ENCODE measurements at places on chromosomes 7 and 10.

DNA sequence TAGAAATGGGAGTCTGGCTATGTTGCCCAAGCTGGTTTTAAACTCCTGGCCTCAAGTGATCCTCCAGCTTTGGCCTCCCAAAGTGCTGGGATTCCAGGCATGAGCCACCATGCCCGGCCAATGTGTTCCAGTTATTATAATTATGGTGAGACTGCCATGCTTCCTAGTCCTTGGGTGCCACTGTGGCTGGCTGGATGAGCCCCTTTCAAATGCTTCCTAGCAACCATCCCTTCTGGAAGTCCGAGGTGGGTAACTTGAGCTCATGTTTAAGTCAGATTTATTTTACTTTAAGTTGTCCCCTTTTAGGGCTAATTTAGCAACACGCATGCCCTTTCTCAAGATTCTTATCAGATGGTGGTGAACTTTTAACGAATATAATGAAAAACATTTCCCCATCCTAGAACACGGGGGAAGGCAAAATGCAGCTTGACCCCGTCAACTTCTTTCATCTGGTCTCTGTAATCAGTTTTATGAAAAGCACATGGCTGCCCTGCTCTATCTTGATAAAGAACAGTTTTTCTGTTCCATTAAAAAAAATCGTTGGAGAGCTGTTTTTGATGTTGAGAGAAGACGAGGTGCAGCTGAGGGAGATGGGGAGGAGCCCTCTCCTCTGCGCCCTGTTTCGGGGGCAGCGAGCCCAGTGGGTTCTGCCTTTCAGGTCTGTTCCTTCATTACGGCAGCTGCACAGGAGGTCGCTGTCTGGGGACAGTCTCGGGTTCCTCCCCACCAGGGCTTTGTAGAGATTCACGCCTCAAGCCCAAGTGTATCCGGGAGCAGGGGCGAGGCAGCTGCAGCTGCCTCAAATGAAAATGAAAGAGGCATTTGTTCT, 61.0 kb upstream of the MKI67 start:
- no peak for DNase-seq

DNA sequence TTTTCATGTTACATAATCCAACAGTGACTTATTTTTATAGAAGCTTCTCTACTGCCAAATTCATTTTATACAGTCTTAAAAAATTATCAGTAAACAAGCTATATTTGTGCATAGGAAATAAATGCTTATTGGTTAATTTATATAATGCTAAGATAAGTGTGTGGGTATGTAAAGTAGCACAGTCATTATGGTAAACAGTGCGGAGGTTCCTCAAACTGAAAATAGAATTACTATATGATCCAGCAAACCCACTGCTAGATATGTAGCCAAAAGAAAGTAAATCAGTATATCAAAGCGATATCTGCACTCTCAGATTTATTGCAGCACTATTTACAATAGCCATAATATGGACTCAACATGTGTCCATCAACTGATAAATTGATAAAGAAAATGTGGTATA, 71.1 kb downstream of the ATRNL1 start:
- no peak for DNase-seq

DNA sequence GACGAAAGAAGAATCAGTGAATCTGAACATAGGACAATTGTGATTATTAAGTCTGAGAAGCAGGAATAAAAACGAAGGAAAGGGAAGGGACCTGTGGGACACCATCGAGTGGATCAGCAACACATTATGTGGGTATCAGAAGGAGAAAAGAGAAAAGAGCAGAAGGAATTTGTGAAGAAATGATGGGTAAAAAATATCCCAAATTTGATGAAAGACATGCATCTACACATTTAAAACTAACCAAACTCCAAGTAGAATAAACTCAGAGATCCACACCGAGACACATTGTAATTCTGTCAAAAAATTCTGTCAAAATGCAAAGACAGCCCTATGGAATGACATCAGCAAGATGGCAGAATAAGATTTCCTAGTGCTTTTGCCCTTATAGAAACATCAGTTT, 171.1 kb downstream of the ITGB1 start:
- DNase-seq = no peak

GRCh38 chr10:92284112-92284704, 6.7 kb downstream of the CPEB3 start:
- no peak for DNase-seq

DNA sequence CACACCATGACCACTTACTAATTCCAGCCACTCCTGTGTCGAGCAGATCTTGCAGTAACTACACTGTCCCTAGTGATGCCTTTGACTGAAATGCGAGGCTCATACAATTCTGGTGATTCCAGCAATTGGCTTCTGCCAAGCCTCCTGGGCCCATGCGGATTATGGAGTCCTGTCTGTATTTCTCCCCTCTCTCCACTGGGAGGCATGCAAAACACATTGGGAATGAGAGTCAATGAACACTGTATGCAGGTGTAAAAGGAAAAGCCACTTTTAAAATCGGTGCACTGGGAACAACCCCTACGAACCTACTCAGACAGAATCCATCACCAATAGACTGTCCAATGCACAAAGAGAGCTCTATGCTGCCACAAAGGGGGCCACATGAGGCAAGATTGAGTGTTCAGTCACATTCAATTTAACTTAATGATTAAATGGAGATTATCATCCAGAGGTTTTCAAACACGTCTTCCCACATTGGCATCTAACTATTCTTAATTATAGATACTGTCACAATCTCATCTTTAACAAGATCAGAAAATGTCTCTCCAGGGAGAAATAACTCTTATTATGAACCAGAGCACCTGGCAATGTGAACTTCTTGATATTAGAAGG, 550.6 kb downstream of the GLRX3 start:
- DNase-seq = no peak

- no peak for DNase-seq
These were observed 14.7 kb downstream of the ESYT2 start for GRCh38 chr7:158814637-158815036.

- no peak for DNase-seq
These were observed 922 bp downstream of the CXCL12 start for GRCh38 chr10:44383749-44384600.

GRCh38 chr7:132240821-132241422, 335.3 kb downstream of the PLXNA4 start:
- DNase-seq = no peak

DNA sequence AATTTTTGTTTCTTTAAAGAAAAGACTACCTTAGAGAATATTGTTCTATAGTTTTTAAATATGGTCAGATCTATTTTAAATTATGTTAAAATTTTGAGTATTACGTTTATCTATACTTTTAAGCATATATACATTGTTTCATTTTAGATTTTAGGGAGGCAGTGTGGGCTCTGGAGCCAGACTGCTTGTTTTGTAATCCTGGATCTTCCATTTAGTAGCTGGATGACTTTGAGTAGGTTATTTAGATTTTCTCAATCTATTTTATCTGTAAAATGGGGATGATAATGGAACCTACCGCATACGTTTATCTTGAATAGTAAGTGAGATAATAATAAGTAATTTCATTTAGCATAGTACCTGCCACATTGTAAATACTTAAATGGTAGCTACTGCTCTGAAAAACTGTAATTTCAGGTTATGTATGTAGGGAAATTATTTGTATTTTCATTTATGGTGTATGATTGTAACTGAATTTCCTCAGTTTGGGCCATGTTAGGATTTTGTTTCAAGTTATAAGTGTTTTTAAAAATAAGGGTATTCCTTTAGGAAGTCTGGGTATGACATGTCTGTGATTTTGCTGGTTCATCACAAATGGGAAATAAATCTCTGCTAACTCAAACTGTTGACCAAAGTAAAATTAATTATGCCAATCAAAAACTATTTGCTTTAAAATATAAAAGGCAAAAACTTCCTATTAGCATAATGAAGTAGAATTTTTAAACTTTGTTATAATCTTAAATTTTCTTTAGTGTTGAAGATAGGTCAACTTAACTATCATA, 6.5 kb downstream of the PTEN start:
- no peak for DNase-seq

DNA sequence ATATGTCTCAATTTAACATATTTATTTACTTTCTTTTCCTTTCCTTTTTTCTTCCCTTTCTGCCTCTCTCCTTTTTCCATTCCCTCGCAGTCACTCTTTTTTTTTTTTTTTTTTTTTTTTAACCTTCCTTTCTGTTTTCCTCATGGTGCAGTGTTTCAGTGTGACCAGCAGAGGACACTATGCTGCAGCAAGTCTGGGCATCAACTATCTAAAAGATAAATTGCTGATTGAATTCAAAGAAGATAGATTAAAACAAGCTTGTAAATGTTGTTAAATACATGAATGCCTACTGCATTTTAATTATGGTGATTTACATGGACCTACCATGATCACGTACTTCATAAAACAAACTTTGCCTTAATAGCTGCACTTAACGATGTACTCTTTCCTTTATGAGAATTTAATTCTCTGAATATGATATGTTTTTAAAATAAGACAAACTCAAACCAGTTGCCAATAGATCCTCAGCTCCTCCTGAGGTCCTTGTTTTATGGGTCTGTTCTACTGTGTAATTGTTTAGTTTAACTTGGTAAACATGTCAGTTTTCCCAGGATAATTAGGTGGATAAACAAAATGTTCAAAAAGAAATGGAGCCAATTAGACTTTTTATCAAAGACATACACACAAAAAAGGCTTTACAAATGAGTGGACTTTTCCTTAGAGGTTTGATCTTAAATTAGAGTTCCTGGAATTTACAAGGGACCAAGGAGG, 101.0 kb upstream of the AGR3 start:
- DNase-seq = peak; percentile 25

DNA sequence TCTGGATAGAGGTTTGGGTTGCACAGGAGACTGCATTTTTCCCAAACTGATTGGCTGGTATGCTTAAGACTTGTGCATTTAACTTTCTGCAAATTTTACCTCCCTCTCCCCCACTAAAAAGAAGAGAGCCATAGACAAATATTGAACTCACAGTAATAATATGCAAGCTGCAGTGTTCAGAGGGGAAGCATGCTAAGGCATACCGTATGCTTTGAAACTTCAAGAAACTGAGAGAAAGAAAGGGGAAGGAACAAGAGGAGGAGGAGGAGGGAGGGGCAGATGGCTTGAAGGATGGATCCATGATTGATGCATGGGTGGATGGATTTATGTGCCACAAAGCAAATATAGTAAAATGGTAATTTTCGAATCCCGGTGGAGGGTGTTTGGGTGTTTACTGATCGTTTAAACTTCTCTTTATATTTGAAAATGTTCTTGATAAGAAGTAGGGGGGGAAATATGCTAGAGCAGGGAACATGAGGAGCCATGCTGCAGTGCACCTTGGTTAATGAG, 7.8 kb upstream of the KLF6 start:
- DNase-seq = no peak

DNA sequence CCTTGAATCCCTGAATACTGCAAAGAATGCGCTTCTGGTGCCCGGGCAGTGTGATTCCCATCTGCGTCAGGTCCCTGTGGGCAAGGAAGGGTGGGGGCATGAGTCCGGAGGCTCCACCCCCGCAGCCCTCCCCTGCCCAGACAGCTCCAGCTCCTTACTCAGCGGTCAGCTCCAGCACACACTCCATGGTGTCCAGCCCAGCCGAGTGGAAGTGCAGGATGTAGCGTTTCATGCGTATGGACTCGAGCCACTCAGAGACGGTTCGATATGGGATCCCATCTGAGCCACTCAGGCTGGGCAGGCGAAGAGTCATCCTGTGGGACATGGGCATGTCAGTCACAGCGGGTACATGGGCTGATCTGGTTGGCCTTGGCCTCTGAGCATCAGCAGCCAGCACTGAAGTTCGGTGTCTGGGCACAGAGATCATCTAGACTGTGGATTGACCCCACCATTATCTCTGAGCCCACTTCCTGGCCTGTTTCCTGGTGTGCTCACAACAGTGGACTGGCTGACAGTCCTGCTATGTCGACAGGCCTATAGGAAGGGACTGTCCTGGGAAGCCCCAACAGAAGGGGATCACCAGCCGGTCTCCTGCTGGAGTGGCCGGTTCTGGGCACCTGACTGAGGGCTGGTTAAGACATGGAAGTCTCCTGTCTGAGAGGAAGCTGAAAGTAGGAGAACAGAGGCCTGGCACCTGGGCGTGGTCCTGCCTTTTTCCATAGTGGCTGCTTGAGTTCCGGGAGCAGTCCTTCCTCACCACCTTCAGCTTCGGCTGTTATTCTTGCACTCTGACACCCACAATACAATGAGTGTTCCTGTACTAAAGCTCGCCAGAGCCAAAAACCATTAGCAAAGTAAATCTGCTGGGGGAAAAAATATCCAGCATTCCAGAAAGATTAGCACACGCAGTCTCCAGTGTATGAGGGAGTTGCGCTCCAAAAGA, 10.6 kb downstream of the ZYX start:
- DNase-seq = peak; percentile 60

DNA sequence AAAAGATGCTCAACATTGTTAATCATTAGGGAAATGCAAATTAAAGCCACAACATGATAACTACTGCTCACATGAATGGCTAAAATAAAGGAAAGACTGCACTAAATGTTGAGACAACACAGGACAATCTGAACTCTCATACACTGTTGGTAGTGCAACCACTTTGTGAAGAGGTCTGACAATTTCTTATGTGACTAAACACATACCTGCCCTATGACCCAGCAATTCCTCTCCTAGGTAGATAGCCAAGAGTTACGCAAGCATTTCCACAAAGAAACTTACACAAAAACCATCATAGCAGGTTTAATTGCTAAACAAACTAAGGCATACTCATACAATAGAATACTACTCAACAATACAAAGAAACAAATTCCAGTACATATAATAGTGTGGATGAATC, 41.8 kb upstream of the HERPUD2 start:
- no peak for DNase-seq

- no peak for DNase-seq
These were observed 9.0 kb downstream of the ADRA2A start for GRCh38 chr10:111085690-111086353.

GRCh38 chr7:158194365-158194900, 393.2 kb downstream of the PTPRN2 start:
- no peak for DNase-seq

DNA sequence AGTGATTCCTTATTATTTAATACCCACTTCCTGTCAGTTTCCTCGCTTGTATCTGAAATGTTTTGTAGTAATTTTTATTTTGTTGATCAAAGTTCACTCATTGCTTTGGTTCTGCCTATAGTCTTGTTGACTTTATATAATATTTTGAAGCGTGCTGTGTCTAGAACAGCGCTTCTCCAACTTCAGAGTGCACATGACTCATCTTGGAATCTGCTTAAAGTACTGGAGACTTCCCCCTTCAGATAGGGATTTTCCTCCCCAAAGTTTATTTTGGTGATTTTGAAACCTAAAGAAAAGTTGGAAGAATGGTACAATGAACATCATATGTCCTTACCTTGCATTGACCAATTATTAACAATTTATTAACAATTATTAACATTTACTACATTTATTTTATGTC, 5.8 kb downstream of the COMTD1 start:
- no peak for DNase-seq

- no peak for DNase-seq
These were observed 282.7 kb upstream of the FZD8 start for GRCh38 chr10:35924759-35925158.

DNA sequence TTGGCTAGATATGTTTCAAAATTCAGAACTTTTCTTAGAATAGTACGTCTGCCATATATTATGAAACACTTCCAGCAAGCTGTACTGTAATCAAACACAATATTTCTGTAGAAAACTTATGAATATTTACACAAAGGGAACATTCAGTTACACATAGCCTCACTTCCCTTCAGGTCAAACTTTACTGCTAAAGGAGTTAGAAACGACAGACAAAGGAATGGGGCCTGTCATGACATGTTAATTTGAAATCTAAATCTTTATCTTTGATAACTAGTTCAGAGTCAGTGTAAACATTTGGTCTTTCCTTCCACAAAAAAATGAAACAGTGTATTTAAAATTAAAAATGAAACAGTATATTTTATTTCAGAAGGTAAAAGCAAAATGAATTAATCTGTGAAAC, 1.0 kb upstream of the CROT start:
- no peak for DNase-seq

Measured in fibroblast of skin of left quadriceps (primary cell).